HS-5 (cell line): ENCODE measurements at places on chromosomes 7 and 10.

GRCh38 chr7:77313085-77313484 is 103.1 kb downstream of the GSAP start:
- DNase-seq = no peak

DNA sequence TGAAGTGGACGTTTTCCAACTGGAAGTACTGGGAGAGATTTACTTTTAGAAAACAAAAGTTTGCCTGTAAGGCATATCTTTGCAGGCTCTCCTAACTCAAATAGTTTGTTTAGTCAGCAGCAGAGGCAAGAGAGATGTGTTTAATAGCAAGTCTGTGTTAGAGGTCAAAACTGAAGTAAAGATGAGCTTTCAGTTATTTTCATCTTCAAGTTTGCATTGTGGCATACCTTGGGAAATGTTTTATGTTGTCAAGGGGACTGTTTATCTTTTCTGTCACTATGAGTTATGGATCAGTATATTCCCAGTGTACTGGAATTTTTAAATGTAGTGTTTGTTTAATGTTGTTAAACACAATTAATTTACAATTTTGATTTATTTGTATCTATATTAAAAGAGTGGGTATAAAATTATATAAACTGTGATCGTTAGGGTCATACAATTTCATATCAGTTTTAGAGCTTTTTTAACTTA is 169.7 kb upstream of the PPP1R3A start:
- DNase-seq = no peak

DNA sequence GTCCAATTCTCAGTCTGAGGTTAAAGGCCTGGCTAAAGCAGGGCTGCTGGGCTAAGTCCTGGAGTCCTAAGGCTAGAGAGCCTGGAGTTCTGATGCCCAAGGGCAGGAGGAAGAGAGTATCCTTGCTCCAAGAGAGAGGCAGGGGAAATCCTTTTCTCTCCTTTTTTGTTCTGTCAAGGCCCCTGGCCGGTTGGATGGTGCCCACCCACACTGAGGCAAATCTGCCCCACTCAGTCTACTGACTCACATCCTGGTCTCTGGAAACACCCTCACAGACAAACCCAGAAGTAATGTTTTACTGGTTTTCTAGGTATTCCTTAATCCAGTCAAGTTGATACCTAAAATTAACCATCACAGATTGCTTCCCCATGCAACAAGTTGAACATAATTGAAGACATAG is 23.0 kb downstream of the ZNF518A start:
- no peak for DNase-seq

GRCh38 chr10:14017467-14017866 is 313.3 kb downstream of the FRMD4A start:
- DNase-seq = no peak

DNA sequence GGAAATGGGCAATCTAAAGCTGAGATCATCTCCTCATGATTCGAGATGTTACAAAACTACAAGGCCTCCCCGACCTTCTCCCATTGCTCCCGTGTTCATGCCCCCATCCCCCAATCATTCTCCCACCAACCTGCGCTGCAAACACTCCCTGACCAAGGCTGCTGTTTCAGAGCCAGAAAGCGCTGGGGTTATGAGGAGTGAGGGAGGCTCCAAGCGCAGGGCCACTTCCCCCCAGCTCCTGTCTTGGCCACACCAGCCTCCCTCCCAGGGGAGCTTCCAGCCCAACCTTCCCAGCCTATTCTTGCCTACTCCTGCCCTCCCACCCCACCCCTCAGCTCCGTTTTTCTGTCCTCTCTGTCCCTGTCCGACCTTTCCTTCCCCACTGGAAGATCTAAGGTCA is 14.7 kb upstream of the NODAL start:
- no peak for DNase-seq

- no peak for DNase-seq
Measured at GRCh38 chr7:106139265-106140251, 27.4 kb upstream of the SYPL1 start.

- no peak for DNase-seq
Measured at GRCh38 chr10:62352356-62352970, 21.7 kb upstream of the ZNF365 start.

- DNase-seq = peak; percentile 82
Measured at GRCh38 chr10:78973901-78974616, 94.7 kb upstream of the ZMIZ1 start.

- DNase-seq = no peak
Measured at GRCh38 chr10:110324805-110325280, 20.1 kb upstream of the SMNDC1 start.

GRCh38 chr10:101567165-101568006 is 20.7 kb downstream of the POLL start:
- no peak for DNase-seq

DNA sequence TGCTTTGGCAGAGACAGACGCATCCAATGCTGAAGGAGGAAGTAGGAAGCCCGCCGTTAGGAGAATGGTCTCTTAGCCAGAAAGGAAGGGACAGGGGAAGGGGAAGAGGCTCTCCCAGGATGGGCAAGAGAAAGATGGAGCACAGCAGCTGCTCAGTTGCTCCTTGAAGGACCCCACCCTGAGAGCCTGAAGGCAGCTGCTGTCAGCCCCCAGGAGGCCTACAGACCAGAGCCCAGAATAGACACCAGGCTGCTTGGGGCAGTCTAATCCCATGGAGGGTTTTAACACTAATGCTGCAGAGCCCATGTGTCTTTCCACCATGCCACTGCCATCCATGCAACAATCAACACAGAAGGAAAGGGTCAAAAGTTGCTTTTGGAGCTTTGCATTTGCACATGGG is 3.5 kb upstream of the C7orf33 start:
- DNase-seq = no peak

DNA sequence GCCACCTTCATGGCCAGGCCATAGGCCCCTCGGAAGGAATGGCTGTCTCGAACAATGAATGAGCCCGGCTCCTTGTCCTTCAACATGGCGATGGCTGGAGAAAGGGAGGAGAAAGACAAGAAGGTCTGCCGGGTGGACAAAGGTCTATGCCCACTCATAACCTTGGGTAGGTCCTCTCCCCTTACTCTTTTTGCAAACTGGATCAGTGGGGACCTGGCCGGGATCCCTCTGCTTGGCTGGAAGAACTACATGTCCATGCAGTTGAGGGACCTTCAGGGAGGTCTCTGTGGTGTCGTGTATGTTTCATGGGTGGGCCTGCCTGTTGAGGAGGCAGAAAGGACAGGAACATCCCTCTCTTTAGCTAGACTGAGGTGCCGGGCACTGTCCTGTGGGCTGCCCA is 284.8 kb downstream of the TNS3 start:
- DNase-seq = no peak

DNA sequence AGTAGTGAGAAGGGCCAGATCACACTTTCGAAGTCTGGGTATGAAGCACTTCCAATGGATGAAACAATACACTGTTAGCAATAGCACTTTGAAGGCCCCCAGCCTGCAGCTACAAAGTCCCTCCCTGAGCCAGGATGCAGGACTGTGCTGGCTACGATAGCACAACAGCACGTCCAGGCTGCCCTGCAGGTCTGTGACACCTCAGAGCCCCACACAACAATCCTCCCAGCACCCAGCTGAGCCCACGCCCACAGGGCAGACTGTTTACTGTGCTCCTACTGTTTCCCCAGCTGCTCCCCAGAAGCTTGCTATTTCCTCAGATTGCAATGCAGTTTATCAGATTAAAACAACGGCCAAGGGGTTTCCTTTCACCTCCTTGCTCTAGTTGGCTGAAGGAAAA is 71.4 kb downstream of the HTR5A start:
- no peak for DNase-seq

DNA sequence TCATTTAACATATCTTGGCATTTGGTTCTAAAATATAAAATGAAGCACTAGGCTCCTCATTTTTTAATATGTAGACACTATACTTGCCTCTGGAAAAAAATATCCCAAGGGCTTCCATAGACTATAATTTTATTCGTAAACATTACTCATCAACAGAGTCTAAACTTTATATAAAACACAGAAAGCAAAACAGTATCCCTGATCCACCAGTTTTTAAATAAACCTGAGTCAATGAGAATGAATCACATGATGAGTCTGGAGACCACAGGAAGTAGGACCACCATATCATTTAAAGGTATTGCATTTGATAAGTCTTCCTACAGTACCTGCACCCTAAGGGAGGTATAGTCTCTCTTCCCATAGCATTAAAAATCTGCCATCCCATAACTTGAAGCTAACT is 228.0 kb downstream of the DGKI start:
- DNase-seq = no peak

- DNase-seq = peak; percentile 16
Measured at GRCh38 chr7:29345590-29345989, 151.0 kb downstream of the CHN2 start.

GRCh38 chr10:35218339-35218955 is 91.8 kb downstream of the CREM start:
- DNase-seq = no peak

- DNase-seq = no peak
Measured at GRCh38 chr10:19119191-19119590, 70.6 kb downstream of the MALRD1 start.

DNA sequence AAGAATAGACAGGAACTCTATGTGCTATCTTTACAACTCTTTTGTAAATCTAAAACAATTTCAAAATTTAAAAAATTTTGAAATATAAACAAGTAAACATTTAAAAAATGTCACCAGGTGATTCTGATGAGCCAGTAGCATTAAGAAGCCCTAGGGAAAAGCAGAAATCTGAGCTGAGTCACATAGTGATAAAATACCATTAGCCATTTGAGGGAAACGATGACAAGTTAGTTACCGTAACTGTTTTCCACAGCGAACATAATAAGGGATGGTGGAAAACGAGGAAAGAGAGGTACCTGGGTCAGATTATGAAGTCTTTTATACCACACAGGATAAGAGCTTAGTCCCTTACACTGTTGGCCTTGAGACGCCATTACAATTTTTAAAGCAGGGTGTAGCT is 55.5 kb downstream of the PRR15 start:
- no peak for DNase-seq

- no peak for DNase-seq
Measured at GRCh38 chr10:84256510-84257342, 11.9 kb downstream of the RGR start.

GRCh38 chr10:88437411-88437810 is 145.7 kb downstream of the RNLS start:
- no peak for DNase-seq

DNA sequence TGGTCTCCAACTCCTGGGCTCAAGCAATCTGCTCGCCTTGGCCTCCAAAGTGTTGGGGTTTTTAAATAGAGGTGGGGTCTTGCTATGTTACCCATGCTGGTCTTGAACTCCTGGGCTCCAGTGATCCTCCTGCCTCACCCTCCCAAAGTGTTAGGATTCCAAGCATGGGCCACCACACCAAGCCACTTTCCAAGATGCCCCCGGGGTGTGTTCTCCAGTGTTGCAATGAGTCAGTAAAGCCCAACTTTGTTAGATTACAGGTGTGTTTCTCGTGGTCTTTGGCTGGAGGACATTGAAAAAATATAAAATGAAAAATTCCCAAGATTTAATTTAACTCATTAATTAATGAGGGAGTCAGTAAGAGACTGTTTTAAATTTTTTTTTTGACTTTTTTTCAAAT is 29.2 kb downstream of the TACR2 start:
- DNase-seq = no peak

- no peak for DNase-seq
Measured at GRCh38 chr10:11705722-11706121, 36.5 kb upstream of the ECHDC3 start.

GRCh38 chr10:91589015-91589657 is 43.7 kb downstream of the PPP1R3C start:
- no peak for DNase-seq

DNA sequence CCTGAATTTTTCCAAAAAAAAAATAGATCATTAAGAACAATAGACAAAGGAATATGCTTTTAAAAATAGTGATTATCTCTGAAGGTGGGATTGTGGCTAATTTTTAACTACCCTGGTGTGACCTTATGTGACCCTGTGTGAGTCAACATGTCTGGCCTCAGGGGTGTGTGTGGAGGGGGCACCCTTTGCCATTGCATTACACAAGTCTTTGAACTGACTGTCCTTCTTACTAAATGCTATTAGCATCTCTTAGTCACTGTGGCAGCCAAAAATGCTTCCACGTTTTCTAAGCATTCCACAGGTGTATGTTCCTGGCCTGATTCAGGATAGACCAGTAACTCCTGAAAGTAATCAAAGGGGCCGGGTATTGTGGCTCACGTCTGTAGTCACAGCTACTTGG is 175.4 kb downstream of the MGMT start:
- peak; percentile 15 for DNase-seq

DNA sequence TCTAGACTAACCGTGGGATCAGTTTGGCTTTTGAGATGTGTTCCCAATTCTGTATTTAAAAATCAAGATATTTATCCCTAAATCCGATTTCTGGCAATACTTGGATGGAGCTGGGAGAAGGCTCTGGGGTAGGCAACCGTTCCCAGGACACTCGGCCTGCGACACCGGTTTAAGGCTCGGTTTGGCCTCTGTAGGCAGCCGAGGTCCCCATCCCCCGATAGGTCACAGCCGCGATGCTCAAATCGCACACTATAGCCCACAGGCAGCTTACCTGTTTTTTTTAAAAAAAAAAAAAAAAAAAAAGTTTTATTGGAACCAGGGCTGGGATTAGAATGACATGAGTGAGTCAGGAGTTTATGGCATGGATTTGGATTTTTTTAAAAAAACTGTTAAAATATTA is 729 bp upstream of the TAF3 start:
- DNase-seq = no peak

DNA sequence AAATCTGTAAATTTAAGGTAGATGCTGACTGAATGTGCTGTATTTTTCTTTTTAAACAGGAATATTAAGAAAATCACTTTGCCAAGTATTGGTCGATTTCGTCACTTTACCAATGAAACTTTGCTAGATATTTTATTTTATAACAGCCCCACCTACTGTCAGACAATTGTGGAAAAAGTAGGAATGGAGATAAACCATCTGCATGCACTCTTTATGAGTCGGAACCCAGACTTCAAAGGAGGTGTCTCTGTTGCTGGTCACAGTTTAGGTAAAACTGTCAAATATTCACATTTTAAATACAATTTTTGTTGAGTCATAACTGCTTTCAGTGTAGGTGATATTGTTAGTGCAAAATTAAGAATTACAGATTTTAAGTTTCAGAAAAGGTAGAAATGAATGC is 25.2 kb downstream of the SEC23IP start:
- DNase-seq = no peak
